Type B pancreatic cell (in vitro differentiated cells): ENCODE measurements at places on chromosomes 4 and X. TPM values are rescaled to one million over a fixed set of nuclear protein-coding genes. Genes with fewer than 3 reads are reported as not detected.

Gene NELFA
- total RNA-seq, result 42.2 and 44.8 TPM in 2 replicates

Gene DACH2
- total RNA-seq, result 4.2 and 12.8 TPM in 2 replicates

Gene MAGEA11
- 0.17 and 0.19 TPM in 2 replicates for total RNA-seq

Gene SYTL5
- total RNA-seq, result 2.2 and 3.5 TPM in 2 replicates

Gene C1QTNF7
- total RNA-seq, result 0.43 and 1.8 TPM in 2 replicates

Gene WDR17
- 5.2 and 6.1 TPM in 2 replicates for total RNA-seq

Gene HERC5
- 1.4 and 1.6 TPM in 2 replicates for total RNA-seq

Gene CLCN5
- 21.8 and 36.4 TPM in 2 replicates for total RNA-seq

Gene POU3F4
- 0.45 and 1.3 TPM in 2 replicates for total RNA-seq

Gene COL4A6
- total RNA-seq, result 20.8 and 51.7 TPM in 2 replicates

Gene CC2D2A
- 21.6 and 27.8 TPM in 2 replicates for total RNA-seq

Gene SORCS2
- total RNA-seq, result 13.4 and 24.0 TPM in 2 replicates

Gene ZNF630
- total RNA-seq, result 3.6 and 4.4 TPM in 2 replicates
